Hypothalamus (tissue), 51 donors: ENCODE measurements at places on chromosomes 2 and 18.

- no peak for DNase-seq
Observed at GRCh38 chr18:68713796-68714195, 1.1 kb downstream of the TMX3 start.

DNA sequence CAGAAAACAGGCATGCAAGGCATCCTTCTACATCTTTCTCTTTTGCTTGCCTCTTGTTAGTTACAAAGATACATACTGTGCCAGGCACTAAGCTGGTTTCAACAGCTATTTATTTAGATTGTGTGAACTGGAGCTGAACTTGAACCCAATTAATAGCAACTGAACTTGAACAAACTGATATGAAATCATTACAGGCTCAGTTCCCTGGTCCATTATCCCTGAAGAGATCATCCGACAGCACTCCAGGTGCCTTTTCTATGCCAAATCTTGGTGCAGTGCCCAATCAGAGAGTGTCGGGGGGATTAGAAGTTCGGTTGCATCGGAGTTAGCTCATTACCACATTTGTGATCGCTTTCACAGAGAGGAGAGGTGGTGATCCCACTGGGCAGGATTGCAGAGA lies 477.6 kb downstream of the PARD3B start:
- DNase-seq: no peak

DNA sequence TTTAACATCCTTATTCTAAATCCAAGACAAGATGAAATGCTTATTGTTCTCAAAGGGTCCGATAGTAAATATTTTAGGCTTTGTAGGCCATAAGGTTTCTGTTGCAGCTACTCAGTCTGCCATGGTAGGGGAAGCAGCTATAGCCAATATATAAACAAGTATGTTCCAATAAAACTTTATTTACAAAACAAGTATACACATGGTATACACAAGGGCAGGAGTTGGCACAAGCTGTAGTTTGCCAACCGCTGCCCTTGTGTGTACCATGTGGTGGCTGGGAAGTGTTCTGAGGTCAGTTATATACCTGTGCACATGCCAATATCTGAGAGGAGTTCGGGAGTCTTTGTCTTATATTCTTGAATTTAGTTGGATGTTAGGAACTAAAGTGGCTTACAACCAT lies 126.0 kb upstream of the DNMT3A start:
- DNase-seq: no peak

GRCh38 chr18:12645751-12646203 lies 12.1 kb downstream of the SPIRE1 start:
- no peak for DNase-seq

- no peak for DNase-seq
Observed at GRCh38 chr18:13452388-13452811, 233.8 kb downstream of the LDLRAD4 start.

- no peak for DNase-seq
Observed at GRCh38 chr18:58080451-58080850, 36.4 kb downstream of the NEDD4L start.

- DNase-seq: no peak
Observed at GRCh38 chr2:122417114-122417513, 661.7 kb downstream of the TSN start.

- no peak for DNase-seq
Observed at GRCh38 chr2:207960911-207961310, 64.4 kb downstream of the PLEKHM3 start.

DNA sequence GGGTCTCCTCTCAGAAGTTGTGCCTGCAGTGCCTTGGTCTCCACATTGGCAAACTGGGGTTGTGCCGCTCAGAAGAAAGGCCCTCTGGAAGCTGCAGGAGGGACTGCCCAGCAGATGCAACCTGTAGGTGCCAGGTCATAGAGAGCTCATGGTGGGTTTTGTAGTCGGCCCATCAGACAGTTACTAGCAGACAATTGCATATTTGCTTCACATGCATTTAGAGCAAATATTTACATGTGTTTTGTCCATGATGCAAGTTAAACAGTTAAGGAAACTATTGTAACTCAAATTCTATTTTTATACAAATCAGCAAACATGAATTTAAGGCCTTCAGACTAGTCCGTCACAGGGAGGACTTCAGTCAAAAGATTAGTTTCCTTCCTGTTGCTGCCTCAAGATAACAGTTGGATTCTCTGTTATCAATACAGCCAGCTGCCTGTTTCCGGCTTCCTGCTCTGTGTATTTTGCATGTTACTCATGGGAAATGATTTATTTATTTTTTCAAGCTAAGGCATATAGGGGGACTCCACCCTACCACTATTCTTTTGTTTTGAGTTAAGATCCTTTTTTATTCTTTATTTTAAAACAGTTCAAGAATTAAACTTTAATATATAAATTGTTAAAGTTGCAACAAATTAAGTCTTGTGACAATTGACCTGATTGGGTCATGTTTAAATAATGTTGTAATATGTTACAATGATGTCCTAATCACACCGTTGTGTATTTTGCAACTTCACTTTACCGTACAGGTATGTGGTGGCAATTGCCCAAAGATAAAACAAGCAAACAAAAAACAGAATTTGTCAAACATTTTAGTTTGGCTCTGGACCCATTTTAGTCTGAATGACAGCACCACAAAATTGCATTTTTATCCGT lies 133.5 kb downstream of the SPTBN1 start:
- DNase-seq: no peak

DNA sequence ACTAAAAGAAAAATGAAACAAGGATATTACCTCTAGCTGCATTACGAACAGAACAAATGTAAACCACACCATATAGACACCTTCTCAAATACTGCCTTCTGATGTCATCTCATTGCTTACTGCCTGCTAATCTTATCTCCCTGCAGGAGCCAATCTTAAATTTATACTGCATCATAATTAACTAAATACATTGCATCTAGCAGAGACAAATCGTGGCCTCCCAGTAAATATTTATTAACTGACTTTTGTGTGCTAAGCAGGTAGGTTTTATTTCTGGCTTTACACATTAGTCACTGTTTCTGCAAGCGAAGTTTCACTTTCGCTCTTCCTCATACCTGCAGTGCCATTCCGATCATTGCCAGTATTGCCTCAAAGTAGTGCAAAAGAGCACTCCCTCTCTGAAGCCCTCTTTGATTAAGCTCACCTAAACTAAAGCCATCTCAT lies 67.5 kb downstream of the SPATS2L start:
- no peak for DNase-seq

- no peak for DNase-seq
Observed at GRCh38 chr2:12727641-12728040, 10.9 kb downstream of the TRIB2 start.

- DNase-seq: no peak
Observed at GRCh38 chr2:12236136-12236844, 480.4 kb upstream of the TRIB2 start.

GRCh38 chr2:235398321-235398720 lies 95.5 kb upstream of the AGAP1 start:
- DNase-seq: no peak

- DNase-seq: no peak
Observed at GRCh38 chr18:67376372-67376771, 140.1 kb downstream of the DSEL start.

DNA sequence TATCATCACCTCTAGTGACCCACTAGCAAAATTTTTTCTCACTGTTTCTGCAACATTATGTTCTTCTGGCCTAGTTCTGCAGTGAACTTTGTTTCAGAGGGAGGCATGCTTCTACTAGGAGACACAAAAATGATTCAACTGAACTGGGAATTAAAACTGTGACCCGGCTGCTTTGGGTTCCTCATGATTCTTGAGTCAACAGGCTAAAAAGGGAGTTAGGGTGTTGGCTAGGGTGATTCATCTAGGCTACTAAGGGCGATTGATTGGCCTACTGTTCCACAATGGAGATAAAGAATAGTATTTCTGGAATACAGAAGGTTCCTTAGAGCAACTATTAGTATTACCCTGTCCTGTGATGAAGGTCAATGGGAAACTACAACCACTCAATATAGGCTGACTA lies 179.5 kb downstream of the PPP1R1C start:
- DNase-seq: no peak

DNA sequence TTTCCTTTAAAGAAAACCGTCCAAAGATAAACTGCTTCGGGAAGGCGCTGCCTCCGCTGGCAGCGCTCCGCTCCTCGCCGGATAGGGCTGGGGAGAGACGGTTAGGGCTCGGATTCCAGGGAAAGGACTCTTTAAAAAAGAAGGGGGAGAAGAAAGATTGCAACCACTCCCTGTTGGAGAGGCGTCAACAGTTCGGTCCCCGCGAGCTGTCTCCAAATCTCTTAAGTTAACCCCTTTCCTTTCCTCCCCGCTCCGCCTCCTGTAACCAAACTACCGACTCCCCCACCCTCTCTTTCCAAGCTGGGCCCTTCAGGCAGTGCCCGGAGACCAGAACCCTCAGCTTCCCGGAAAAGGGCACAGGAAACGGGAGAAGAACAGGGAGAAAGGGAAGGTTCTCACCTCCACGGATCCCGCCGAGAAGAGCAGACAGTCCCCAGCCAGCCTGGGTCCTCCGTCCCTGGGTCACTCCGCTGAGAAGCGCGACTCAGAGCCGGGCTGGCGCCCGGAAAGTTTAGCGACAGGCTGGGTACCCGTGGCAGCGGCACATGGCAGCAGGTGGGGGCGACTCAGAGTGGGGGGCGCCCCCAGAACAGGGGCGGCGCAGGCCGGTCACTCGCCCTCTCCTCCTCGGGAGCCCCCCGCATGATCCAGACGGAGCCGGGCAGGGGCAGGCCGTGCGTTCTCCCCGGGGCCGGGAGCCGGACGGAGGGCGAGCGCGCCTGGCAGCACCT lies 675 bp downstream of the FZD5 start:
- no peak for DNase-seq
